Suppressor macrophage treated with lipopolysaccharide for 4 hours (primary cell): ENCODE measurements at places on chromosomes 5 and 9.

- DNase-seq: peak; percentile 84
Measured at GRCh38 chr5:158819840-158820620, 279.7 kb downstream of the EBF1 start.

DNA sequence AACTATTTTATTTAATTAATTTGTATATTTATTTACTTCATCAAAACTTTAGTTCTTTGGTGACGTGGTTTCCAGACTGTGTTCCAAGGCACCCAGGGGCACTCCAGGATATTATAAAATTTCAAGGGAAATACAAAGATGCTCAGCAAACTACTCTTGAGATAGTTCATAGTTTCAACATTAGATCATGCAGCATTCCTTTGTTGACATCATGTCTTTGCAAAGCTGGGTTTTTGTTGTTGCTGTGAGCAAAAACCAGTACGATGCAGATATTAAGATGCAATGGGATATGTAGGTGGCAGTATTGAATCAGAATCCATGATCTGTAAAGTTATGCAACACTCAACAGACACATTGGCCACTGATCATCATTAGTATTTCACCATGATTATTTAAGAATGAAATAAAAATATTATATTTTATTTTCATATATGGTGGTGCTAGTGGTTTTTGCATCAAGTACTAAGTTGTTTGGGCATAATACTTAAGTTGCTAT lies 219.7 kb downstream of the ADCY2 start:
- DNase-seq: no peak

DNA sequence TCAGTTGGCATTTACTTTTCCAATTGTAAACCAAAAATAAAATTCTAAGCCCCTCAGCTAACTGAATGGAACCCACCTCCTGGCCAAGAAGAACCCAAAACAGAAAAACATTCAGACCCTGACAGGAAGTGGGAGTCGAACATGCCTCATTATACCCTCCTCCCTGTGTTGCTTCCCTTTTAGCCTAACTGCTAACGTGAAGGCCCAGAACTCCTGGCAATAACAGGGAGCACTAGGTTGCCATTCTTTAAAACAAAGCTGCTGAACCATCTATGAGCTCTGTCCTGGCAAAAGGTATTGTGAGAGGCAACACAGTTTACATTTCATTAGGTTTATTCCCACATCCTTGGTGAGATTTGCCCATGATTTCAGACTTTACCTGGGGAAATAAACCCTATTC lies 481.4 kb downstream of the CHSY3 start:
- DNase-seq: no peak

- DNase-seq: no peak
Measured at GRCh38 chr5:125696762-125697161, 726.4 kb upstream of the GRAMD2B start.

DNA sequence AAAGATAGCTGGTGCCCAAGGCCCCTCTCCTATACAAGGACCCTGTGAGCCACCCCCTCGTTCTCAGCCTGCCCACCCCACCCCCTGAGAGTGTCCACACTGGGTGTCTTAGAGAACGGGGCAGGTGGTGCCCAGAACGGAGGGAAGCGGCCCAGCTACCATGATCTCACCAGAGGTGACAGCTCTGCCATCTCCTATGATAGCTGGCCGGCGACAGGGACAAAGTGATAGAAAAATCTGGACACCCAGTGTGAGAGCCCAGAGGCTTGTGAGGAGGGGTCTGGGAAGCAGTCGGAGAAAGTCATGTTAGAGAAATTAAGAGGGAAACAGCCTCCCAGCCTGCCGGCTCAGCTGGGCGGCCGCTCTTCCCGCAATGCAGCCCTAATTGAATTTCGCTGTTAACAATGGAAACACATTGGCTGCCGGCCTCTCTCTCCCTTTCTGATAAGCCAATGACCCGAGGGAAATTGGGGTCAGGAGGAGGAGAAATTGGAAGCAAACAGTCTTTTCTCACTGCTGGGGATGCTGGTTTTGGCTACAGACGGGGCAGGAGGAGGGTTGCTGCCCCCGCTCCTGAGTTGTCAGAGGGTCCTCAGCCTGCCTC lies 32.3 kb downstream of the HK3 start:
- DNase-seq: no peak

- DNase-seq: no peak
Measured at GRCh38 chr9:120947222-120947621, 20.6 kb upstream of the TRAF1 start.

DNA sequence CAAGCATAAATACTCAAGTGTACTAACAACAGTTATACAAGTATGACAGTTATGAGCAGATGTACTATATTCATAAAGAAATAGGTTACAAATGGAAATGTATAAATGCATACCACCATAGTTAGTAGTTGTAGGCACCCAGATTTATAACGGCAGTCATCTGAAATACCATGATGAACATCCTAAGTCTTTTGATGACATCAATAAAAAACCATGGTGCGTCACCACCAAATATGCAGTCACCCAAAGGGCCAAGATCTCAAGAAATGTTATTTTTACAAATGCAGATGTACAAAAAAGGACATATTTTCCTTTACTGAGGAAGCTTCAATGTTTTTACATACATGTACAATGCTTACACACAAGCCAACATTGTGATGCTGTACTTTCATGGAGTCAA lies 70.8 kb upstream of the XPA start:
- no peak for DNase-seq

- DNase-seq: no peak
Measured at GRCh38 chr9:112286926-112287325, 46.5 kb downstream of the PTBP3 start.

- no peak for DNase-seq
Measured at GRCh38 chr9:76092572-76092971, 202.1 kb downstream of the PCSK5 start.

DNA sequence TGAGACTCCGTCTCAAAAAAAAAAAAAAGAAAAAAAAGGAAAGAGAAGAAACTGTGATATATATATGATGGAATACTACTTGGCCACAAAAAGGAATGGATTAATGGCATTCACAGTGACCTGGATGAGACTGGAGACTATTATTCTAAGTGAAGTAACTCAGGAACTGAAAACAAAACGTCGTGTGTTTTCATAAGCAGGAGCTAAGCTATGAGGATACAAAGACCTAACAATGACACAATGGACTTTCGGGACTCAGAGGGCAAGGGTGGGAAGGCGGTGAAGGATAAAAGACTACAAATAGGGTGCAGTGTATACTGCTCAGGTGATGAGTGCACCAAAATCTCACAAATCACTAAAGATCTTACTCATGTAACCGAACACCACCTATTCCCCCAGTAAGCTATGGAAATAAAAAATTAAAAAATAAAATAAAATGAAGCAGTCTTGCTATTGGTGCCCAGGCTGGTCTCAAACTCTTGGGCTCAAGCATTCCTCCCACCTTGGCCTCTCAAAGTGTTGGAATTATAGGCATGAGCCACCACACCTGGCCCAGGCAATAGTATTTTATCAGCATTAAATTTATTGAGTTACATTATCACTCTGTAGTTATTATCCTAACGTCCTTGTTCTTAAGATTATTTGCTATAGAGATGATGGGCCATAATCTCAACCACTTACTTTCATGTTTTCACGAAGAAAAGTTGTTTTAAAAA lies 71.5 kb upstream of the GPBP1 start:
- no peak for DNase-seq

- DNase-seq: no peak
Measured at GRCh38 chr9:7901621-7902020, 102.0 kb upstream of the DMAC1 start.

GRCh38 chr9:12643686-12644085 lies 49.5 kb upstream of the TYRP1 start:
- DNase-seq: no peak

GRCh38 chr5:10745133-10745532 lies 15.9 kb downstream of the DAP start:
- DNase-seq: no peak

- peak; percentile 42 for DNase-seq
Measured at GRCh38 chr9:116494815-116495634, 192.1 kb upstream of the TRIM32 start.
